ENCODE measurements at places on chromosomes 3 and 15.

GRCh38 chr15:81322676-81323253 is 1.2 kb downstream of the STARD5 start:
- DNase-seq: no peak

- DNase-seq: no peak
Measured at GRCh38 chr15:63555507-63555906, 41.7 kb upstream of the FBXL22 start.

DNA sequence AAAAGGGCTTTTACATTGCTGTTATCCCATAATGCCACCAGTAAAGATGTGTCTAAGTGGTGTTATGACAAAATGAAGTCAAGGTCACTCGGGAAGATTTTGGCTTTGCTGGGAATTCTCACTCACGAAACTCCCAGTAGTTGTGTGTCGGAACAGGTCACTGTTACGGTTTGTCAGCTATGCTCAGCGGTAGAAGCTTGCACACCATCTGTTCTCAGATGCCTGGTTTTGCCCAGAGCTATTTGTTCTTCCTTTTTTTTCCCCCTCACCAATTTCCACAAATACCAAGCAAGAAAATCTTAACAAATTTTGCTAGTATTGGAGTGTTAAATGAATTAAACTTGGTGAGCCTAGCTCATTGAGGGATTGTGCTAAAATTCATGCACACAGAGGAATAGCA is 915.1 kb downstream of the MCTP2 start:
- DNase-seq: no peak

DNA sequence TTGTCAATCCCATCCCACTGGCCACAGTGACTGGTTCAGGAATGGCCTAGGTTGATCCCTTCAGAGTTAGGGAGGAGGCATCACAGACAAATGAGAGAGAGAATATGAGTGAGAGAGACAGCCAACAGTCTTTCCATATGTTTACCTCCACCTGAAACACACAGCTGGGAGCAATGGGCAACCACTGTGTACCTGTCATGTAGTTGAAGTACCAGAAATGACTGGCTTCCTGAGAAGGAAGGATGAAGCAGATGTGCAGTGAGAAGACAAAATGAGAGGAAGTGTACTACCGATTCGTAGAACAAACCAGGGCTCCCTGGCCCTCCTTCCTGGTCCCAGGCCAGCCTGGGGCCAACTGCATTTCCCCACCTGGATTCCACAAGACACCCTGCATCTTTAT is 27.4 kb downstream of the SRGAP3 start:
- no peak for DNase-seq

- no peak for DNase-seq
Measured at GRCh38 chr3:122800031-122800430, 5.2 kb downstream of the SLC49A4 start.

DNA sequence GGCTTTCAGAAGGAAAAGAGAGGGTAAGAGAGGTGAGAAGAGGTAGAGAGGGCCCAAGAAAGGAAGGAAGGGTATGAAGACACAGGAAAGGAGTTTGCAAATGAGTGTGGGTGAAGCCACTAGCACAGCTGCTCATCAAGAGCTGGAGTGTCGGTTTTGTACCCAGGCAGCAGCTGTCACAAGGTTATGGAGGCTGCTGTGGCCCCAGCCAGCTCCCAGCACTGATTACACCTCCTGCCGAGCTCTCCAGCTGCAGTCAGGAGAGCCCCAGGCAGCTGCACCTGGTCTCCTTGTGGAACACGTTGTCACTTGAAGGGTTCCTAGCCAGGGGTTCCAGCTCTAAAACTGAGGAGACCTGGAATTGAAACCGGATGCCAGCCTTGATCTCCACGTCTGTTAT is 60.4 kb upstream of the CHD2 start:
- no peak for DNase-seq

DNA sequence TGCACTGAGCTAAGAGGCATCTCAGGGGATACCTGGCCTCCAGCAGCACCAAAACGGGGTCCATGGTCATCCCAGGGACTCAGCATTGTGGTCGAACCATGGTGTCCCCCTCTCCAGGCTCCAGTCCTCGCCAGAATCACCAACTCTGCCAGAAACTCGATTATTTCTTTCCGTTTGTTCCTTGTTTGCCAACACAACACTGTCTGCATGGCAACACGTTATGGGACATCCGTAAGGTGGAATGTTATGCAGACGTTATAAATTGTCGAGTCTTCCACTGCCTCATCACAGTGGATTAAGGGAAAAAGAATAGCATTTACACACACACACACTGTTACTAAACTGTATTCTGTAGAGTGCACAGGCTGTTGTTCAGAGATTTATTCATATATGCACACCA is 52.5 kb upstream of the RPL32 start:
- no peak for DNase-seq

- no peak for DNase-seq
Measured at GRCh38 chr15:74889390-74889882, 406 bp upstream of the MPI start.

DNA sequence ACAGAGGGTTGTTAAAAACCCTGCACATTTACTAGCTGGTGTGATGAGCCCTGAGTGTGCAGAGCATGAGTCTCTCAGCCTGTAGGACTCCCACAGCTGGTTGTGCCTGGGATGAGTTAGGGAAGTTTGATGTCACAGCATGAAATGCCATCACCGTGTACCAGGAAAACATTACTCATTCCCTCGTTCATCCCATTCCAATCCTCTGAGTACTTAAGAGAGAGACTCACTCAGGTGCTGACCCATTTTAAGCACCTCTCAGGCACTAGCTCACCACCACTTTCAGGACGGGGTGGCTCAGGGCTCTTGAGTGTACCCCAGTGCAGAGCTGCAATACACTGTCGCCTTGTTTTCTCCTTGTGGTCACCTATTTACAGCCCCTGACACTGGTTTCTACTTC is 18.7 kb downstream of the MGLL start:
- DNase-seq: peak; percentile 76

DNA sequence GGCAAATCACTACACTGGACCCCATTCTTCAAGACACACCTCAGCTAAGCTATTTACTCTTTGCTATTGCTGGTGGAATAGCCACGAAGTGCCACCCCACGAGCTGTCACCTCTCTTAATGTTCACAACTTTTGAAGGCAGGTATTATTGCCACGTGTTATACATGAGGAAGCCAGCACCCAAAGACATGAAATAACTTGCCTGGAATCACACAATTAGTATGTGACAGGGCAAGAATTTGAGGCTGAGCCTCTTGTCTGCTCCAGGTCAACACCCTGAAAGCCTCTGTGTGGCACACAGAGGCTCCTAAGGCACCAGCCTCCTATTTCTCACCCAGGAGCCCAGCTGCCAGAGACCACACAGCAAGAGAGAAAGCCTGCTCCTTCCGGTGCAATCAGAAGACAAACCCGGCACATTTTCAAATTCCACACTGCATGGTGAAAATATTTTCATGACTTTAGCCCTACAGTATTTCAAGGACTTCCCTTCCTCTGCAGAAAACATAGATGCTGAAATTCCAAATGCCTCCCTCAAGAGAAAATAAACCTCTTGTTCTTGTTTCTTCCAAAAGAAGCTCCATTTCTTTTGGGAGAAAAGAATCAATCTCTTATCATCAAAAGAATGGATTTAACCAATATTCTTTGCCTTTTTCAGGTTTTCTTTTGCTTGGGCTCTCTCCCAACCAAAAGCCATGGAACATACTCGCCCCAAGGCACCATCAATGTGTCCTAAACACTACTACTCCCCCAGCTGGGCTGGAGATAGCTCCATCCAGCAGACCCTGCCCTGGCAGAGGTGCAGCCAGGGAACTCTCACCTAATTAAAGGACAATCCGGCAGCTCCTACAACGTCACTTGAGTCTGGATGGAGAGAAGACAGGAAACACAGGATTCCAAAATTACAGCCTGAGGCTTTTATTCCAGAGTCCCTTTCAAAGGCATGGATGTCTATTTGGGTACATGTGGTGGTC is 84.7 kb upstream of the THBS1 start:
- peak; percentile 45 for DNase-seq

DNA sequence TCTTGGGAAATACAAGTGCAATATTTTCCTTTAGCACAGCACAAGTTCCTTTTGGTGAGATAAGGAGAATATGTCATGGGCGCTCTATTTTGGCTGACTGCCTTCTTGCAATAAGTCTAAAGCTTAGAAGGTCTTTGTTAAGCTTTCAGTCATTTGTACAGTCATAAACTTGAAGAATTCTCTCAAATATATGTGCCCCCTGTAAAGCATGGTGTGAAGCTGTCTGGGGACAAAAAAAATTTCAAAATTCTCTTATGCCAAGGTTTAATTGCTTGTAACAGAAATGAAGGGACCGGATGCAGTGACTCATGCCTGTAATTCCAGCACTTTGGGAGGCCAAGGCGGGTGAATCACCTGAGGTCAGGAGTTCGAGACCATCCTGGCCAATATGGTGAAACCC is 21.7 kb upstream of the ARID3B start:
- no peak for DNase-seq

- DNase-seq: no peak
Measured at GRCh38 chr3:30644615-30645014, 38.2 kb downstream of the TGFBR2 start.

GRCh38 chr15:90648137-90649070 is 68.7 kb upstream of the BLM start:
- DNase-seq: no peak

- no peak for DNase-seq
Measured at GRCh38 chr15:38427380-38427779, 26.5 kb upstream of the FAM98B start.

DNA sequence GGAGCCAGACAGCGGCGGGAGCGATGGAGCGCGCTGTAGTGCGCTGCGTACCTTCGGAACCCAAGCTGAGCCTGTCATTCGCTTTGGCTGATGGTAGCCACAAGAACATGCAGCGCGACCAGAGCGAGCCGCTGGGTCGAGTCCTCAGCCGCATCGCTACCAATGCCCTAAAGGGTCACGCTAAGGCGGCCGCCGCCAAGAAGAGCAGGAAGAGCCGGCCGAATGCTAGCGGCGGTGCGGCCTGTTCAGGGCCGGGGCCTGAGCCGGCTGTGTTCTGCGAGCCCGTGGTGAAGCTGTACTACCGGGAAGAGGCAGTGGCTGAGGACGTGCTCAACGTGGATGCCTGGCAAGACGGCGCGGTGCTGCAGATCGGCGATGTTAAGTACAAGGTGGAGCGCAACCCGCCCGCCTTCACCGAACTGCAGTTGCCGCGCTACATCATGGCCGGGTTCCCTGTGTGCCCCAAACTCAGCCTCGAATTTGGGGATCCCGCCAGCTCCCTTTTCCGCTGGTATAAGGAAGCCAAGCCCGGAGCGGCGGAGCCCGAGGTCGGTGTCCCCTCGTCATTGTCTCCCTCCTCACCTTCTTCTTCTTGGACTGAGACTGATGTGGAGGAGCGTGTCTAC is 498 bp downstream of the PDE12 start:
- DNase-seq: no peak

Data from AG04449 (cell line).